CD4-positive, alpha-beta T cell treated with Interleukin-10 for 1 hour (primary cell): ENCODE measurements at places on chromosomes 6 and 20.

DNA sequence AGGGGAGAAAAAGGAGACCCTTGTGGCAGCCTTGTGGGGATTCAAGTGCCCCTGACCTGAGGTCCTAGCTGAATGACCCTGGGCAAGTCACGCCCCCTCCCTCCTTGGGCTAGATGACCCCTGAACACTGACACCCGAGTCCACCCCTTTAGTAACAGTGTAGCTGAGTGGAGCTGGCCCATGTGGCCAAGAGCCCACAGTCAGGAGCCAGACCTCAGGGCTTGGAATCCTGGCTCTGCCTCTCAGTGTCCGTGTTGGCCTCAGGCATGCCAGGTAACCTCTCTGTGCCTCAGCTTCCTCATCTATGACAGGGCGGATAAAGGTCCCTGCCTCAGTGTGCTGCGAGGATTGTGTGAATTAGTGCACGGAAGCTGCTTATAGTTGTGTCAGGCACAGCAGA is 14.3 kb downstream of the IP6K3 start:
- no peak for DNase-seq

DNA sequence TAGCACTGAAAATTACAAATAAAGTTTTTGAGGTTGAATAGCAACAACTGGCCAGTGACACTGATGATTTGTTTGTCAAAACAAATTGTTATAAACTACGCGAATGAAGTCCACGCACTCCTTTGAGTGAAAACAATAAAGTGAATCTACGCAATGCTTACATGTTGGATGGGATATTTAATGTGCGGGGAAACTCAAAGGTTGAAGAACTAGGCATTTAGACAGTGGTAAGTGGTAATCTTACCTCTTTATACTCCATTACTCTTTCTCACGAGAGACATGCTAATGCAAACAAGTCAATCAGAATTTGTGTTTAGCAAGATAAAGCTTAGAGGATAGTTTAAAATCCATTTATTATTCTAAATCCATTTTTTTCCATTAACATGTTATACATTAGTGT is 606.4 kb downstream of the KHDRBS2 start:
- no peak for DNase-seq

DNA sequence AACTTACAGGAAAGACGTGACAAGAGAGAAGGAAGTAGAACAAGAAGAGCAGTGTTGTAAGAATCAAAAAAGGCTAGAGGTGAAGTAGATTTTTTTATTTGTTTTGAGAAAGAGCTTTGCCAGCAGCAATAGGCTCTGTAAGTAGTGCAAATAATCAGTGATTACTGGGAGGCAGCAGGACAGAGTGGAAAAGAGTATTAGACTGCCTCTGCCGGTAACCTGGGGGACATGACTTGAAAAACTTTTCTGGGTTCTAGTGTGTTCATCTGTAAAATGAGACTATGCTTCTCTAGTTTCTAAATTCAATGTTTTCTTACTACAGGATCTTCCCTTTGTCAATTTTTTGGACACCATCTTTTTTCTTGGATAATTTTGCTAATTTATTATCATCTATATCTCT is 5.8 kb upstream of the IRAK1BP1 start:
- DNase-seq = no peak

GRCh38 chr6:21947731-21948386 is 349.0 kb downstream of the PRL start:
- no peak for DNase-seq

DNA sequence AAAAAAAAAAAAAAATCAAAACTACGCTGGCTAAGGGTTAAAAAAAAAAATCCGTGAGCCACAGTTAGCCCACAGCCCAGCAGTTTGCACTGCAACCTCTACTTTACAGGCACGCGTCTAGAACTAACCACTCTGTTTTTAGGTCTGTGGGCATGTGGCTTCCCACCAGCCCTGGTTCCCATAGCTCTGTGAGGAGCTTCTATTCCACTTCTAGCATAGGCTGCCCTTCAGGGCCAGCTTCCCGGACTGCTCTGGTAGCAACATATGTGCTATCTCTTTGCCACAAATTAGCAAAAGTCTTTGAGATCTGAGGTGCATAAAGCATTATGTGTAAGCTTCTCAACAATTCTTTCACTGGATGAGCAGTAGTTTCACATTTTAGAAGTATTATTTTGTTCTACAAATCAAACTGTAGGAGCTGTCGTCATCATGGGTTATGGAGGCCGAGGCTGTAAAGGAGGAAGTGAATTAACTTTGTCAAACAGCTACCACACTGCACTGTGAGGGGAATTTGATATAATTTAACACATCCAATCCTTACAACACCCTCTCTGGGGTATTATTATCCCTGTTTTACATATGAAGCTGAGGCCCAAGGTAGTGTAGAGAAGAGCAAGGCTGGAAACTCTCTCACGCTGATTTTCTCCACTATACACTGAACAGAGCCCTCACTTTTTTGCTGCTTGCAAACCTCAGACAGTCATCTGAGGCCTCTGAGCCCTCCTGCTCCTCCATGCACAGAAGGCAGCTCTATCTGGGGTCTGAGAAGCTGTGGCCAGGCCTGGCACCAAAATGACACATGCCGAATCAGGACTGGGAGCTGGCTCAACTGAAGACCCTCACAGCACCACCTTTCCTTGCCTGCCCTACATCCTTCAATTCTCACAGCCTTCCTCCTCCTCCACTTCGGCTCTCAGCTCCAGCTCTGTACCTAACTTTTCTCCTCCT is 35.4 kb downstream of the MAN1A1 start:
- DNase-seq = peak; percentile 58

GRCh38 chr20:21159658-21160380 is 33.9 kb downstream of the KIZ start:
- DNase-seq = no peak

DNA sequence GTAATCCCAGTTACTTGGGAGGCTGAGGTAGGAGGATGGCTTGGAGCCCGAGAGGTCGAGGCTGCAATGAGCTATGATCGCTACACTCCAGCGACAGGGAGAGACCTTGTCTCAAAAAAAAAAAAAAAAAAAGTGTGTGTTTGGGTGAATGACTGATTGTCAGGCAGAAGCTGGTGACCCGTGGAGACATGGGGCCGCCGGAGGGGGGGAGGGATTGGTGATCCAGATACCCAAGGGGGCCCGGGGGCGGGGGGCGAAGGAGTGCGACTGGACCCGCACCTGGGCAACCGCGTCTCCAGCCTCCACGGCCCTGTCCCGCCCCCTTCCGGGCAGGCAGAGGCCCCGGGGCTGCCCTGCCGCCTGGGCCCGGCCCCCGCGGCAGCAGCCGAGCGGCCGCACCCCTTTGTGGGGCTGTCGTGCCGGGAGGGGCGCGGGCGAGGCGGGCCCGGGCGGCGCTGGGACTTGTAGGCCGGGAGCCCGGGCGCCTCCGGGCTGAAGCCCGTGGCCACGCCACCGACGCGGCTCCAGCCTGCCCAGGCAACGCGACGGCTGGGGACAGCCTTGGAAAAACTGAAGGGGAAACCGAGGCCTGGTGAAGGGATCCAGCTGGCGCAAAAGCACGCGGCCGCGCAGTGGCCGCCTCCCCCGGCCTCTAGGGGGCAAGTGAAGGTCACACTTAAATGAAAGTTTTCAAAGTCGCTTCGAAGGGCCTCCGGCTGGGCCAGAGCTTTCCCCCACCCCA is 2.1 kb upstream of the RBM38 start:
- peak; percentile 64 for DNase-seq

GRCh38 chr6:134766497-134766896 is 183.4 kb downstream of the ALDH8A1 start:
- DNase-seq = no peak

- no peak for DNase-seq
Observed at GRCh38 chr6:111523484-111524167, 40.6 kb upstream of the REV3L start.

DNA sequence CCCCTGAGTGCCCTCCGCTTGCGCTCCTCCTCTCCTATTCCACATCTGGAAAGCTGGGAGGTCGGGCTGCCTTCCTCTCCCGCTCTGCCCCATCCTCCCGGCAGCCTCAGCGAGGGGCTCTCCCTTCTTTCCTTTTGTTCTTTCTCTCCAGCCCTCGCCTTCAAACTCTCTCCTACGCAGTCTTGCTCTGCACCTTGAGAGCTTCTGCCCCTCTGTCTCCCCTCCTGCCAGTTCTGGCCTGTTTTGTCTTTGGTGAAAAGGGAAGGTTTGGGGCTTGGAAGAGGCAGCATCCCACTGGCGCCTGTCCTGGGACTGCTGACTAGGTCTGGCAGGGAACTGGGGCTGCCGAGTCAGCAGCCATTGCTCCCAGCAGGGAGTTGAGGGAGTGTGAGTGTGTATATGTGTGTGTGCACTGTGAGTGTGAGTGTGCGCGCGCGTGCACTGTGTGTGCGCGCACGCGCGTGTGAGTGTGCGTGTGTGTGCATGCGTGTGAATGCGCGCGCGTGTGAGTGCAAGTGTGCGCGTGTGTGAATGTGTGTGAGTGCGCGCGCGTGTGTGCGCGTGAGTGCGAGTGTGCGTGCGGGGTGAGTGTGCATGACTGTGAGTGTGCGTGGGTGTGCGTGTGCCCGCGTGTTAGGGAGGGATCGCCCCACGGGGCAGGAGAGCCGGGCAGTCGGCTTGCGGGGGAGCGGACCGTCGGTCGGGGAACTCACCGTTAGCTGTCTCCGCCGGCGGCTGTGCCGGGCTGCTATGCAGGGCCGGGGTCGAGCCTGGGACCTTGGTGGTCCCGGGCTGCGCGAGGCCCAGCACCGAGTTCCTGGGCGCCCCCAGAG is 523 bp downstream of the CPXM1 start:
- no peak for DNase-seq

DNA sequence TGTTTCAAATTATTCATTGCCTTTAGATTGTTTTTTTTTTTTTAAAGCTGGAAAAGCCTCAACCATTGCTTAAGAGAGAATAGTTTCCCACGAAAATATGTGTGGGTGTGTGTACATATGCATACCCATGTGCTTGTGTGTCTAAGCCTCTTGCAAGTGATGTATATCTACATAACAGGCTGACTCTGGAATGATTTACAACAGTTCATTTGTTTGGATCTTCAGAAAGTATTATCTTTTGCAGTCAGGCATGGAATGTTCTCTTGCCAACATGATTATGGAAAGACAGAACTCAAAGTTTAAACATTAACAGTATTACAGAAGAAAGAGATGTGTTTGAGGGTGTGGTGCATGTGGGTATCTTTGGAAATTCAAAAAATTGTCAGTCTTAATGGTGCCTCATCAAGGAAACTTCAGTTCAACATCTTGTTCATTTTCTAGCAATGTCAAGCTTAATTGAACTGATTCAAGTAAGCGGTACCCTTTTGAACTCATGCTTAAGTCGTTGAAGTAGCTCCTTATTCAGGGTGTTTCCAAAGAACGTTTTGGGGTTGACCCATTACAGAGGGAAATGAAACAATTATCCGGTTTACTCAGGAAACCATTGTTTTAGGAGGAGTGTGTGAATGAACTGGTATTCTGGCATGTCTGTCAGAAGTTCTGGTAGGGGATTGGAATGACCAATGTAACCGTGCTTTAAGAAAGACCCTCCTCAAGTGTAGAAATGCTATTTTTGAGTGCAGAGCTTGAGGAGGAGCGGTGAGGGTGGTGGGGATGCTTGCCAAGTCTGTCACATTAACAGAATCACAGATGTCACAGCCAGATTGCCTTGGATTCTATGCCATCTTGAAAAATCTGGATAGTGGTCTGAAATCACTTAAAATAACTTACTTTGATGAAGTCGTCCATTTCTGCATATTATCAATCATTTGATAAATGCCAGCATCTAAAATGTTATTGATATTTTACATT is 60.3 kb downstream of the ADGRG6 start:
- DNase-seq = no peak

DNA sequence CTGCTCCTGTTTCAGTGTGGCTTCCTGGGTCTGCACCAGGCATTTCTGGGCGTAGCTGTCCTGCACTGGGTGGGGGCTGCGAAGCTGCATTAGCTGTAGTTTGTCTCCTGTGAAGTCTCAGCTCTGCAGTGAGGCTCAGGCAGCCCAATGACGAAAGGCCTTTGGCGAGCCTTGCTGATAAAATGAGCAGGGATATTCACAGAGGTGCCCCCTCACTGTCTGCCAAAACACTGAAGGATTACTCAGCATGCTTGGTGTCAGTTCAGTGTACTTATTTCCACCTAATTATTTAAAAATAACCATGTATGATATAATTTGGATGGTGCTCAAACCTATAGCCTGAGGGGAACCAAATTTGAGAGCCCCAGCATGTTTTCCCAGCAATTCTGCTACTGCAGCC is 73.5 kb downstream of the ECT2L start:
- no peak for DNase-seq

DNA sequence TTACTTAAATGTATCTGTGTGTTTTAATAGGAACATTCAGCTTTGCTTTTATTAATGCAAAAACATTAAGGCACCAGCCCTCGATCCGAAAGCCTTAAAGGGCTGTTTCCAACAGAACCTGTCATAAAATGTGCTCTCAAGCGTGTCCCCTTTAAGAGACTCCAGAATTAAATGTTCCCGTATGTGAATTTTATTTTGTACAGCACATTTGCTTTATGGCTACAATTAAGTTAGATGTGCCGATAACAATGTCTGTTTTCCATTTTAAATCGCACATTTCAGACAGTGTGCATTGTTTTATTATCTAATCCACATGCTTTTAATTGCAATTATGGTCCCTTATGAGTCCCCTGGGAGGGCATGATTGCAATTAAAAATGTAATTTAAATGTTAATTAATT is 198.9 kb downstream of the TSHZ2 start:
- no peak for DNase-seq

DNA sequence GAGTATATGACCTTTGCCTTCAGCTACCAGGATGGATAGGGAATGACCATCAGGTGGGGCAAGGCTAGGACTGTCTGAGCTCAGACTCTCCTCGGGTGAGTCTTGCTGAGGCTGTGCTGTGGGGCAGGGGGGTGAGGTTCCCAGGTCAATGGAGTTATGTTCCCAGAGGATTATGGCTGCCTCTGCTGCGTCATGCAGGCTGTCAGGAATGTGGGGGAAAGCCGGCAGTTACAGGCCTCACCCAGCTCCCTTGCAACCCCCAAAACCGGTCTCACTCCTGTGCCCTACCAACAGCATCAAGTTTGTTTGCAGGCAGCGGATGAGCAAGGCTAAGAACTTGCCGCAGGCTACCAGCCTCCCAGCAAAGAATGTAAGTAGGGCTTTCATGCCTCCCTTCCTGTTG is 93.5 kb downstream of the ESR1 start:
- no peak for DNase-seq

GRCh38 chr6:16277101-16277981 is 39.0 kb downstream of the GMPR start:
- DNase-seq = no peak

DNA sequence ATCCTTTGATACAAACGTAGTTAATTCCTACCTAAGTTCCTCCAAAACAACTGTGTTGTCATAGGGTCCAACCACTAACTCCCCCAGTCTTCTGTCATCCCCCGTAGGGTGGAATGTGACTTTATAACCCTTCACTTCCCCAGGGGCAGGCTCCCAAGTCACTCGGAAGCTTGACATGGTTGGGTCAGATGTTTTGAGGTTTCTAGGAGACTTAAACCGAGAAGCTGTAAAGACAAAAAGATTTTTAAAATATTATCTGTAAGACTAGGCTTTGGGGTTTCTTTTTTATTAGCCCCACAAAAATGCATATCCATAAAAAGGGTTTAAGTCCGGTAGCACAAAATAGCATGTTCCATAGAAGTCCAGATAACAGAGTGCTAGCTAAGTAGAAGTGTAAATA is 50.2 kb downstream of the COL12A1 start:
- no peak for DNase-seq
